Vagina (tissue), 2 donors: ENCODE measurements at places on chromosomes 7 and 10. TPM values are rescaled to one million over a fixed set of nuclear protein-coding genes. Genes with fewer than 3 reads are reported as not detected.

- H3K27me3 ChIP-seq, result no peaks in the 10 kb centered on the region
- H3K4me1 ChIP-seq, result no peaks in the 10 kb centered on the region
- no peak overlapping the region for H3K4me3 ChIP-seq
- no peak overlapping the region for H3K27ac ChIP-seq
- no peak for DNase-seq
These were observed 30.6 kb upstream of the UBE2D1 start for GRCh38 chr10:58304099-58304633.

DNA sequence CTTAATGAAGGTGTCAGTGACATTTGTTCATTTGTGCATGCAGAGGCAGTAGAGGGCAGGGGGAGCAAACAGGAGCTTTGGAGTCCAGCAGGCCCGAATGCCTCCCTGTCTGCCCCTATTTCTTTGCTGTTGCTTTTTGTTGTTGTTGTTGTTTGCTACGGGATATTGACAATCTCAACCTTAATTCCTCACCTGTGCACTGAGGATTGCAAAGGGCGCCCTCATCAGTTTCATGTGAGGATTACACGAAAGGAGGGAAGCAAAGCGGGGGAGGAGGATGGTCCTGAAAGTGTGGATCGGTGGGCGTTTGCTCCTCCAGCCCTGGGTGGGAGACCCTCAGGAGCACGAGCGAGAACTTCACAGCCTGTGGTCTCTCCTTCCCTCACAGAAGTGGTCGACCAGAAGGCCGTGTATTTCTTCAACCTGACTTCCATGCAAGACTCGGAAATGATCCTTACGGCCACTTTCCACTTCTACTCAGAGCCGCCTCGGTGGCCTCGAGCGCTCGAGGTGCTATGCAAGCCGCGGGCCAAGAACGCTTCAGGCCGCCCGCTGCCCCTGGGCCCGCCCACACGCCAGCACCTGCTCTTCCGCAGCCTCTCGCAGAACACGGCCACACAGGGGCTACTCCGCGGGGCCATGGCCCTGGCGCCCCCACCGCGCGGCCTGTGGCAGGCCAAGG lies 9.6 kb downstream of the GDF10 start:
- H3K4me1 ChIP-seq, result peaks cover 14% of the 10 kb centered on the region
- no peak overlapping the region for H3K4me3 ChIP-seq
- no peaks in the 10 kb centered on the region for H3K27me3 ChIP-seq
- no peak for DNase-seq
- H3K27ac ChIP-seq, result no peak overlapping the region
- H3K36me3 ChIP-seq, result no peaks in the 10 kb centered on the region

GRCh38 chr10:52312942-52313255 lies 1.2 kb upstream of the DKK1 start:
- H3K27me3 ChIP-seq, result no peaks in the 10 kb centered on the region
- H3K4me3 ChIP-seq, result peak overlapping the region; percentile 45
- H3K36me3 ChIP-seq, result no peaks in the 10 kb centered on the region
- peaks cover 18% of the 10 kb centered on the region for H3K4me1 ChIP-seq

- H3K4me3 ChIP-seq, result no peak overlapping the region
- no peak overlapping the region for H3K27ac ChIP-seq
- no peaks in the 10 kb centered on the region for H3K36me3 ChIP-seq
- H3K27me3 ChIP-seq, result no peaks in the 10 kb centered on the region
- DNase-seq, result no peak
- H3K4me1 ChIP-seq, result peaks cover 1% of the 10 kb centered on the region
These were observed 56.5 kb downstream of the CCDC71L start for GRCh38 chr7:106604303-106604924.

DNA sequence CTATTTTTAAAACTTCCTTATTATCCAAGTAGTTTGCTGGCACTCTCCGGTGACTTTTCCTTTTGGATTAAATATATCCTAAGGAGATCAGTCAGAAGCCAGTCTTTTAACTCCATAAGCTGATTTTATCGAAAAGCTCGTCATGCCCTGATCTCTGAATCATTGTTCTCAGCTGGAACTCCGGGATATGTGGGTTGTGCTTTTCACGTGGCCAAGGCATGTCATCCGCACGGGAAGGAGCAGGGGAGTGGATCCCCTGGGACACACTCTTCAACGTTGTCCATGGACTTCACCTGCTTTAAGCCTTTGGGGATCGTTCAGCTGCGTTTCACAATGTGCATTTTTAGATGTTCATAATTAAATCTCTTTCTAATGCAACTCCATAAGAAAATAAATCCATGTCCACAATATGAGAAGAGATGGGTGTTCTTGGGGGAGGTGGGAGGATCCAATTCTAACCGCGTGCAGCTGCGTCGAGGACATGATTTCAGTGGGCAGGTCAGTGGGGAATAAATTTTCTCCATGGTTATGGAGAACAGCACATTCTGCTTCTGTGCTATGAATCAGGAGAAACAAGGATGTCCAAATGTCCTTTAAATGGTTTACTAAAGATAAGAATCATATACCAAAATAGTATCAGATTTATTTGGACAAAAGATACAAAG lies 229.5 kb upstream of the ADARB2 start:
- no peaks in the 10 kb centered on the region for H3K36me3 ChIP-seq
- H3K4me3 ChIP-seq, result no peak overlapping the region
- no peak for DNase-seq
- H3K4me1 ChIP-seq, result no peaks in the 10 kb centered on the region

DNA sequence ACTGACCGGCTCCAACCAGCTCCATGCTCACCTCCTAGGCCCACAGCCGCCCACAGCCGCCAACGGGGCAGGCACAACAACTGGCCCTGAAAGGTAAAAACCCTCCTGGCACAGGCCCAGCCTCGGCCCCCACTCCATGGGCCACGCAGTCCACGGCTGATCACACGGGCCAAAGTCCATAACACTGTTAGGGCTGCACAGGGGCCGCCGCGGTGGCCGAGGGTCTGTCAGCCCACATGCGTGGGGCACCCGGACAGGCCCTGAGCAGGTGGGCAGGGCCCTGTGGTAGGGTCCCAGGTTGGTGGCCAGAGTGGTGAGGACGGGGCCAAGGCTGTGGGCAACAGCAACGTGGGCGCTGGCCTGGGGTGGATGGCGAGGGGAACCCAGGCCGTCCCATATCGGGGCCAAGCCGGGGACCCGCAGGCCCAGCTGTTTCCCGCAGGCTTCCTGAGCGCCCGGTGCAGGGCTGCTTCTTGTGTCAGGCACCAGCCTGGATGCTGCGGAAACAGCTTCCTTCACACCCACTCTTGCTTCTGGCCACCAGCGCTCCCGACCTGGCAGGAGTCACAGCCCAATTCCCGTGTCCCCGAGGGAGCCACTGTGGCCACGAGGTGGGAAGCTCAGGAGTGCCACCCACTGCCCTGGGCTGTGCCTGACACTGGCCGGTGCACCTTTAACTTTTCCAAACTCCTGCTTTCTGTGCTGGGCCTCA lies 29.2 kb downstream of the CYP2W1 start:
- H3K4me3 ChIP-seq, result no peak overlapping the region
- H3K27ac ChIP-seq, result no peak overlapping the region
- no peaks in the 10 kb centered on the region for H3K27me3 ChIP-seq

GRCh38 chr7:24660546-24660945 lies 87.3 kb downstream of the PALS2 start:
- H3K27ac ChIP-seq, result no peak overlapping the region
- no peaks in the 10 kb centered on the region for H3K4me1 ChIP-seq
- H3K4me3 ChIP-seq, result no peak overlapping the region
- no peaks in the 10 kb centered on the region for H3K27me3 ChIP-seq

DNA sequence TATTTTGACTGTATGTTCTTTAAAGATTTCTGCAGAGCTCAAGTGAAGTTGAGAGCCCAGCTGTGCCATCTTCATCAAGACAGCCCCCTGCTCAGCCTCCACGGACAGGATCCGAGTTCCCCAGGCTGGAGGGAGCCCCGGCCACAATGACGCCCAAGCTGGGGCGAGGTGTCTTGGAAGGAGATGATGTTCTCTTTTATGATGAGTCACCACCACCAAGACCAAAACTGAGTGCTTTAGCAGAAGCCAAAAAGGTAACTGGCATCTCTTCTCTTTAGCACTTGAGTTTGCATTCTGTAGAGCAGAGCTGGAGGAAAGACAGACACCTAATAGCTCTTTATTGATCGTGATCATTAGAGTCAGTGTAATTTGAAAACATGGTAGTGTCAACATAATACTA lies 33.7 kb downstream of the MCM10 start:
- H3K36me3 ChIP-seq, result no peaks in the 10 kb centered on the region
- no peak overlapping the region for H3K4me3 ChIP-seq
- no peak for DNase-seq
- no peaks in the 10 kb centered on the region for H3K4me1 ChIP-seq

DNA sequence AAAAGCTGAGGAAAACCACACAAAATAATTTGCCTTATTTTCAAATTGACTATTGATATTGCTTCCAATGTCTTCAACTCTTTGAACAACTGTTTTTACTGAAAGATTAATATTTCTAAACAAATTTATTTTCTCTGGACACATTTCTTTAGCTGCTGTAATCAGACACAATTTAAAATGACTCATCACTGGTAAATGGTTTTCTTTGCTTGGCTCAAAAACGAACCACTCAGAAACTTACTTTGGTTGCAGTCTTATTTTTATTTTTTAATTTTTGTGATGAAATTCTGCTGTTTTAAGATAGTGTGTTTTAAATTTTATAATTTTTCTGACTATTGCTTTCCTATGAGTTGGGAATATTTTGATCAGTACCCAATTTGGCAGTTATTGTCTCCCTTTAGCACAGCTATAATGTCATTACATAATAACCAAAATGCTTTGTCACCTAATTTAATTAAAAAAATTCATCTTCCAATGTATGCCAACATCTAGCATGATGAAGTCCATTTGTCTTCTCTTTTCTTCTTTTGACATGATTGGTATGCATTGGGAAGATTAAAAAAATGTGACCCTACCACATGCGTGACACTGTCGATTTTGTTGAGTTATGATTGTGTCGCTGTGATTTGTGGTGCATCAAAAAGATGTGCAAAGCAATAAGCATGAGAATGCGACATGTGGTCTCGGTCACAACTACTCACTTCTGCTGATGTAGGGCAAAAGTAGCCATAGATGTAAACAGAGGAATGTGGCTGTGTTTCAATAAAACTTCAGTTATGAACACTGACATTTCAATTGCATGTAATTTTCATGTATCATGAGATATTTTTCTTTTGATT lies 222.3 kb downstream of the SUGCT start:
- H3K27me3 ChIP-seq, result no peaks in the 10 kb centered on the region
- no peaks in the 10 kb centered on the region for H3K4me1 ChIP-seq
- H3K4me3 ChIP-seq, result no peak overlapping the region
- no peak overlapping the region for H3K27ac ChIP-seq

DNA sequence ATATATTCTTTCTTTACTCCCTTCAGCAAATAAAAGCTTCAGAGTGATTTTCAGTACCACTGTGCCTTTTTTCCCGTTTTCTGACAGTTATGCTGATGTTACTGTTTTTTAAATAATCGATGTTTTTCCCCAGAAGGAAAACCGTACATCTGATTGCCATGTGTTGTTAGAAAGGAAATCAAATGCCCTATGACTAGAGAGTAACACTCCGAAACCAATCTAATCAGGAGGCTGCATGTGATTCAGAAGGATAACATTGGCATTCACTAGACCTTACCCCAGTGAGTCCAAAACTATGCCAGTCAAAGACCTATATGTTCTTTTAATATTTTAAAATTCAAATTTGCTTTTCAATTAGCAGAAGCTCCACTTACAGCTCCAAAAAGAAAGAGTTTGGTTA lies 116.3 kb downstream of the TMEM26 start:
- no peaks in the 10 kb centered on the region for H3K27me3 ChIP-seq
- no peaks in the 10 kb centered on the region for H3K4me1 ChIP-seq
- H3K36me3 ChIP-seq, result no peaks in the 10 kb centered on the region
- no peak overlapping the region for H3K4me3 ChIP-seq

DNA sequence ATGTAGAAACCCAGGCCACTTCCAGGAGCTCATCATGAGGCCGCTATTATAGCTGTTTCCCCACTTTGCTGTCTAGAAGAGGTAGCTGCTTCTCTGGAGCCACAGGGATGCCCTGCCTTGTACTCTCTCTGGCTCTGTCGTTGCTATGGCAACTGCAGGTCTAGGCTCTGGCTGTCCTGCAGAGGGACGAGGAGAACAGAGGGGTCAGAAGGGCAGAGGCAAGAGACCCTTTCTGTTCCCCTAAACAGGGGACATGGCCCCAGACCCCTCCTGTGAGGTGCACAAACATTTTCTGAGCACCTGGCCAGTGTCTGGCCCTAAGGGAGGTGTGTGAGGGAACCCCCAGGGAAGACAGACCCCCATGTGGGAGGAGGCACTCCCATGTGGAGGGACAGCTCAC lies 31.4 kb downstream of the ITPRIP start:
- H3K27ac ChIP-seq, result no peak overlapping the region
- no peaks in the 10 kb centered on the region for H3K27me3 ChIP-seq
- no peak overlapping the region for H3K4me3 ChIP-seq
- DNase-seq, result no peak
- no peaks in the 10 kb centered on the region for H3K36me3 ChIP-seq
- peaks cover 33% of the 10 kb centered on the region for H3K4me1 ChIP-seq

GRCh38 chr7:142964502-142965246 lies 2.5 kb upstream of the KEL start:
- H3K4me3 ChIP-seq, result no peak overlapping the region
- no peak for DNase-seq
- no peaks in the 10 kb centered on the region for H3K36me3 ChIP-seq
- H3K27me3 ChIP-seq, result no peaks in the 10 kb centered on the region
- no peaks in the 10 kb centered on the region for H3K4me1 ChIP-seq
- H3K27ac ChIP-seq, result no peak overlapping the region

DNA sequence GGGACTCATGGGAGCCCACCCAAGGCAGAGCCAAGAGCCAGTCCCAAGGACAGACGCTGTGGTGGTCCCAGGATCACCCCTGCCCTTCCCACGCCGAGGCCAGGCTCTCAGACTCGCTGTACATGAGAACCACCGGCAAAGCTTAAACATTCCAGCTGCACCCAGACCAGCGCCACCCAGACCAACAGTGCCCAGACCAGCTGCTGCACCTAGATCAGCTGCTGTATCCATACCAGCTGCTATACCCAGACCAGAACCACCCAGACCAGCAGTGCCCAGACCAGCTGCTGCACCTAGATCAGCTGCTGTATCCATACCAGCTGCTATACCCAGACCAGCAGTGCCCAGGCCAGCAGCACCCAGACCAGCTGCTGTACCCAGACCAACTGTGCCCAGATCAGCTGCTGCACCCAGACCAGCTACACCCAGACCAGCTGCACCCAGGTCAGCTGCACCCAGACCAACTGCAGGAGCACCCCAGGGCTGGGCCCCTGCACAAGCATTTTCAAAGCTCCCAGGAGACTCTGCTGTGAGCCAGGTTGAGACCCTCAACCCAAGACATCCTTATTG lies 47.9 kb upstream of the CNPY1 start:
- H3K4me3 ChIP-seq, result no peak overlapping the region
- DNase-seq, result no peak
- H3K36me3 ChIP-seq, result no peaks in the 10 kb centered on the region
- no peak overlapping the region for H3K27ac ChIP-seq
- H3K4me1 ChIP-seq, result no peaks in the 10 kb centered on the region

DNA sequence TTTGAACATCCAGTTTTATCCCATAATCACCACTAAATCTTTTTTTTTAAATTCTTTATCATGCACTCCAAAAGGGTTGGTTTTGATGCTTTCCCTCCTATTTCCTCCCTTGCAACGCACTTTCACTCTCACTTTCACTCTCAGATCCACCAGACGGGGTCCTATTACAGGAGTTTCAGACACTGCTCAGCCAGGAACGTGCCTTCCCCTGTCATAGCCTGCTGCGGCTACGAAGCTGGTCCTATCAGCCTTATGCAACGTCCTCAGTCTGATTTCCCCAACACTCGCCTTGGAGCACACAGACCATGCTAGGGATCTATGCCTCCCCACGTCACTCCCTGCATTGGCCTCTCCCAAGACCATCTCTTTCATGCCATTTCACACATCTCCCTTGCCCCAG lies 23.4 kb downstream of the ZPBP start:
- peaks cover 23% of the 10 kb centered on the region for H3K4me1 ChIP-seq
- no peaks in the 10 kb centered on the region for H3K36me3 ChIP-seq
- peak overlapping the region; percentile 20 for H3K27ac ChIP-seq
- DNase-seq, result no peak

The FAM204A gene
- total RNA-seq, result 23.1 TPM

The GALNT17 gene
- total RNA-seq, result 3.9 TPM

The PKD2L1 gene
- total RNA-seq, result not detected

The ZNF746 gene
- total RNA-seq, result 29.0 TPM

The MRLN gene
- total RNA-seq, result not detected

The WDFY4 gene
- 6.4 TPM for total RNA-seq
